ENCODE measurements at places on chromosomes 1 and 21.

GRCh38 chr1:11784256-11784992 is 21.3 kb downstream of the MTHFR start:
- no peak for DNase-seq

GRCh38 chr21:21397464-21397863 is 399.3 kb downstream of the NCAM2 start:
- no peak for DNase-seq

- peak; percentile 70 for DNase-seq
Measured at GRCh38 chr1:110765640-110766335, 91.0 kb upstream of the KCNA3 start.

- peak; percentile 12 for DNase-seq
Measured at GRCh38 chr1:213419401-213420030, 368.5 kb downstream of the RPS6KC1 start.

- no peak for DNase-seq
Measured at GRCh38 chr1:240644732-240645131, 32.8 kb upstream of the GREM2 start.

DNA sequence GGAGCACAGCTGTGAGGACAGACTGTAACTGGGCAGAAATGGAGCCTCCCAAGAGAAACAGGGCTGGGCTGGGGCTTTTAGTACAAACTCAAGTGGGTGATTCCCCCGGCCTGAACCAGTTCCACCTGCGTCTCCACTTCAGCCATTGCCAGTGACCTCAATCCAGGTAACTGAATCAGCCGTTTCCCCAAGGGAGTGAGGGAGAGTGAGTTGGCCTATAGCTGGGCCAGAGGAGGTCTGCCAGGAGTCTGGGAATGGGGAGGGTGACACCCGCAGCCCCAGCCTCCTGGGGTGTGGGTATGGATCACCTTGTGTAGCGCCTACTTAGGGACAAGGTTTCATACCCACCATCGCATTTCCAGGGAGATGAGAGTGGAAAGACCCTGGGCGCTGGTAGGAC is 8.5 kb downstream of the SLC26A9 start:
- no peak for DNase-seq

- DNase-seq = no peak
Measured at GRCh38 chr1:10484521-10484920, 9.8 kb downstream of the PEX14 start.

DNA sequence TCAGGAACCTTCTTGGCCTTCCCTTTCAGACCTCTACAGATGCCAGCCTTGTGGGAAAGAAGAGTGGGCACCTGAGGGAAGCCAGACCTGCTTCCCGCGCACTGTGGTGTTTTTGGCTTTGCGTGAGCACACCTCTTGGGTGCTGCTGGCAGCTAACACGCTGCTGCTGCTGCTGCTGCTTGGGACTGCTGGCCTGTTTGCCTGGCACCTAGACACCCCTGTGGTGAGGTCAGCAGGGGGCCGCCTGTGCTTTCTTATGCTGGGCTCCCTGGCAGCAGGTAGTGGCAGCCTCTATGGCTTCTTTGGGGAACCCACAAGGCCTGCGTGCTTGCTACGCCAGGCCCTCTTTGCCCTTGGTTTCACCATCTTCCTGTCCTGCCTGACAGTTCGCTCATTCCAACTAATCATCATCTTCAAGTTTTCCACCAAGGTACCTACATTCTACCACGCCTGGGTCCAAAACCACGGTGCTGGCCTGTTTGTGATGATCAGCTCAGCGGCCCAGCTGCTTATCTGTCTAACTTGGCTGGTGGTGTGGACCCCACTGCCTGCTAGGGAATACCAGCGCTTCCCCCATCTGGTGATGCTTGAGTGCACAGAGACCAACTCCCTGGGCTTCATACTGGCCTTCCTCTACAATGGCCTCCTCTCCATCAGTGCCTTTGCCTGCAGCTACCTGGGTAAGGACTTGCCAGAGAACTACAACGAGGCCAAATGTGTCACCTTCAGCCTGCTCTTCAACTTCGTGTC is 995 bp upstream of the ZBTB48 start:
- DNase-seq = no peak

DNA sequence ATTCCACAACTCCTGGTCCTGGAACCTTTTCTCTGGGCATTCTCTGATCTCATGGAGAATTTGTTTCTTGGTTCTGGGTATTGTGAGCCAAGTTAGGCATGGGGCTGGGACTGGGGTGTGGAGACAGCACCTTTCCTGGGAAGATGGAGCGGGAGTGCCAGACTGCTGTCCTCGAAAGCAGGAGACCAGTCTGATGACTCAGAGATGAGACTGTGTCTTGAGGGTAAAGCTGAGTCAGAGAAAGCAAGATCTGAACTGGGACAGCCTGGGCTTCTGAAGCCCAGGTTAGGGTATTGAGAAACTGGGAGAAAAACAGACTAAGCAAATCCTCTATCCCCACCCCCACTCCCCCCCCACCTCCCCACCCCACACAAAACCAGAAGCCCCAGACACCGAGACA is 2.2 kb upstream of the KANK4 start:
- DNase-seq = no peak

- no peak for DNase-seq
Measured at GRCh38 chr1:57265104-57265503, 158.8 kb downstream of the DAB1 start.

DNA sequence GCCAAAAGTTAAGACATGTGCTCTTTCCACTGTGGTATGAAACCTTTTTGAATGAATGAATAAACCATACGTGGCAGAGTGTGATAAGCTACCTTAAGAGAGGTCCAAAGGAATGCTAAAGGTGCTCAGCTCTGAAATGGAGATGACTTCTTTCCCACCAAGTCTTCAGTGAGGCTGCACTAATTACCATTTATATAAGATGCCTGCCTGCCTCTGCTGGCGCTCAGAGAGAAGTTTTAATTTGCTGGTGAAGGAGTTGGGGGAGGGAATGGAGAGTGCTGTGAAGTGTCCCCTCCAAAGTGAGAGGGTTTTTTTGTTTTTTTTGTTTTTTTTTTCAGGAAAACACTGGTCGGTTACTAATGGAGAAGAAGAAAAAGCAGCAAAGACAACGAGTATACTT is 559.0 kb downstream of the OMA1 start:
- DNase-seq = no peak

GRCh38 chr1:109151146-109151990 is 37.5 kb downstream of the ELAPOR1 start:
- DNase-seq = no peak

- no peak for DNase-seq
Measured at GRCh38 chr1:79903321-79903720, 896.8 kb upstream of the ADGRL4 start.

DNA sequence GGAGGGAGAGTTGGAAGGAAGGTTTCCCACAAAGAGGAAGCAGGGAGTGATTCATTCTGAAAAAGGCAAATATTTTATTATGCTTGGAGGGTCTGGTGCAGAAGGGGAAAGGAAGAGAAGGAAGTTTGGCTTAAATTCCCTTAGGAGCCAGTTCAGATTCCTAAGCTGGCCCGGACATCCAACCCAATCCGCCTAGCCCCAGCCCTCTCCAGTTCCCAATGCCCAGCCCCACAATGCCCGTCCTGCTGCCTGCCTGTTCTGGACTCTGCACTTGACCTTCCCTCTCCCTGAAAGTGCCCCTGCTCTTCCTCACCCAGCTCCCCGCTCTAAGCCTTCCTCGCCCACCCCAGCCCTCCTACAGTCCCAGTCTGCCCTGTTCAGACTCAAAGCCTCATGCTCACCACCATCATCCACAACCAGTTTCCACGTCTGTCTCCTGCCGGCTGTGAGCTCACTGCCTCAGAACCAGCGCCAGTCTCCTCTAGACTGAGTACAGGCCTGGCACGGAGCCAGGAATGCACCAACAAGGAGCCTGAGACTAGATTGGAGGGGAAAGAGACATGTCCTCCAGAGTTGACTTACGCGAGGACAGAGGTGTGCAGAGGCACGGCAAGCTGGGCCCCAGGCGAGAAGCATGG is 18.9 kb downstream of the CAPN2 start:
- DNase-seq = peak; percentile 76

GRCh38 chr1:108011295-108011694 is 46.3 kb upstream of the VAV3 start:
- DNase-seq = no peak

DNA sequence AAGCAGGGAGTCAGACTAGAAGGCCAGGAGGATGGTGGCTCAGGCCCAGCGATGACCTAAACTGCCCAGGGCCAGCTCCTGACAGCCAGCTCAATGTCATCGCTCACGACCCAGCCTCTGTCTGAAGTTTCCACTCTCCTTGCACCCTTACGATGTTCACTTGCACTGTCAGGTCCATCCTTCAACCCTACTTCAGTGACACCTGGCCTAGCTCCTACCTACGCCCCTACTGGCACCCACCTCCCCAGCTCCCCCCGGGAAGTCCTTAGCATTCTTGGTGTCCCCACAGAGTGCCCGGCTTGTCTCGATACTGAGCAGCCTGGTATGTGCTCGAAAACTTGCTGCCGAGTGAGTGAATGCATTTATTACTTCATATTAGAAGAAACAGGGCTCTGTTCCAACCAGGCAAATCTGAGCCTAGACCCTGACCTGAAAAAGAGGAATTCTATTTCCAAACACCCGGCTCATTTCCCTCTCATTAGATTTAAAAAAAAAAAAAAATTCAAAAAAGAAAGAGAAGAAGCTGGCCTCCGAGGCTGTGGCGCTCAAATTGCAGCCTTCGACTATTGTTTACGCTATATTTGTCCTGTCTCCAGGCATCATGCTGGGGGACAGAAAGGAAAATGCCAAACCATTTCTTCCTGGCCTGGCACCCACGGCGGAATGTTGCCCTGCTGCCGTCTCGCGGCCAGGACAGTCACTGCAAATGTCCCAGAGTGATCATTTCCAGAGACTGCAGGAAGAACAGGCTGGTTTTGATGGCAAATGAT is 29.8 kb upstream of the LRRC38 start:
- peak; percentile 86 for DNase-seq

DNA sequence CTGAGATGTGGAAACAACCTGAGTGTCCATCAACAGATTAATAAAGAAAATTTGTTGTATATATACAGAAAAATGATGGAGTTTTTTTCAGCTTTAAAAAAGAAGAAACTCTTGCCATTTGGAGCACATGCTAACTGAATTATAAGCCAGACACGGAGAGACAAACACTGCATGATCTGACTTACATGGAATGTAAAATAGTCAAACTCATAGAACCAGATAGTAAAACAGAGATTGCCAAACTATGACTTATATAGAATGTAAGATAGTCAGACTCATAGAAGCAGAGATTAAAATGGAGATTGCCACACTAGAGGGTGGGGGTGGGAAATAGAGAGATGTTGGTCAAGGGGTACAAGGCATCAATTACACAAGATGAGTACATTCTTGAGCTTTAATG is 1786.6 kb downstream of the PLA2G4A start:
- no peak for DNase-seq

GRCh38 chr1:27166351-27166802 is 11.5 kb upstream of the SLC9A1 start:
- DNase-seq = no peak

- no peak for DNase-seq
Measured at GRCh38 chr1:170668209-170669106, 4.5 kb downstream of the PRRX1 start.

Data from cerebellar cortex (tissue), 1 donor.